A673 (cell line): ENCODE measurements at places on chromosomes 5 and 9. TPM values are rescaled to one million over a fixed set of nuclear protein-coding genes. Genes with fewer than 3 reads are reported as not detected.

- H3K27me3 ChIP-seq, result peaks cover 36% of the 10 kb centered on the region
- H3K27ac ChIP-seq, result no peak overlapping the region
- H3K4me3 ChIP-seq, result no peak overlapping the region
- DNase-seq, result no peak
Observed at GRCh38 chr5:135027266-135027696, 6.7 kb downstream of the PITX1 start.

GRCh38 chr5:157020511-157021222, 38.2 kb downstream of the HAVCR1 start:
- no peak for DNase-seq
- no peak overlapping the region for H3K27ac ChIP-seq
- no peaks in the 10 kb centered on the region for H3K27me3 ChIP-seq
- H3K36me3 ChIP-seq, result no peaks in the 10 kb centered on the region

DNA sequence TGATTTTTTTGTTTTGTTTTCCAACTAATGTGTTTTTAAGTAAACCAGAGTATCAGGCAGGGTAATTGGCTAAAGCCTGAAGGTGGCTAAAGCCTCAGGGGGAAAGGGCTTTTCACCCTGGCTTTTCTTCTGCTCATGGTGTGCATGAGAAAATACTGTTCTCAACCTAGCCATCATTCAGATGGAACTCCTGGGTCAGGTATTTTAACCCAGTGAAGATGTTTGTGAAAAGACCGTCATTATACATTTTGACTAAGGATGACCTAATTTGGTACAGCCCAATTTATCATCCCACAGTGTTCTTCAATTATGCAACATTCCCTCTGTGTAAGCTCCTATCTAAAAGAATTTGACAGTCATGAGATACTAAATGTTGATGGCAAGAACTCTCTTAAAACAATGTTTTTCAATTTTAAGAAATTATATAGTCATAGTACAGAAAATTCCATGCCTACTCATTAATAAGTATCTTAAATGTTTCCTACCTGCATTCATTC, 209.5 kb upstream of the TARS1 start:
- no peaks in the 10 kb centered on the region for H3K36me3 ChIP-seq
- H3K27ac ChIP-seq, result no peak overlapping the region
- DNase-seq, result no peak
- H3K4me1 ChIP-seq, result peaks cover 9% of the 10 kb centered on the region
- no peak overlapping the region for H3K4me3 ChIP-seq
- no peaks in the 10 kb centered on the region for H3K27me3 ChIP-seq

DNA sequence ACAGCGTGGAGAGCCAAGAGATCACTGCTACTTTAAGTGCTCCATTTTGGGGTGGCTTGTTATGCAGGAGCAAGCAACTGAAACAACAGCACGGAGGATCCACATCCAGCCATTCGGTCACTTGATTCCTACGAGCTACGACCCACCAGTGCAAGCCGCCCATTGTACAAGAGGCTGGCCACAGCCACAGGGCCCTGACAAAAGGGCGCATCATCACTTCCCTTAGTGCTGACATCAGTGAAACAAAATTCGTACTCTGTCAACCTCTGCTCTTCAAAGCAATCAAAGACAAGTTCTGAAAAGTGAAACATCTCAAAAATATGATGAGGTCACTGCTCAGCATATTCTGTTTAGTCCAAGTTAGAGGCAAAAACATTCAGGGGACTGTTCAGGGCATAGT, 168.4 kb downstream of the GADD45G start:
- DNase-seq, result no peak
- no peak overlapping the region for H3K4me3 ChIP-seq
- no peaks in the 10 kb centered on the region for H3K4me1 ChIP-seq

GRCh38 chr5:73295447-73295846, 122.5 kb downstream of the TMEM174 start:
- H3K36me3 ChIP-seq, result no peaks in the 10 kb centered on the region
- H3K27ac ChIP-seq, result no peak overlapping the region
- peaks cover 42% of the 10 kb centered on the region for H3K27me3 ChIP-seq

- H3K36me3 ChIP-seq, result no peaks in the 10 kb centered on the region
- no peak overlapping the region for H3K27ac ChIP-seq
- DNase-seq, result peak; percentile 70
Observed at GRCh38 chr5:61018062-61018461, 73.1 kb downstream of the NDUFAF2 start.

The TCOF1 gene
- 109 TPM in 2 replicates for total RNA-seq

DNA sequence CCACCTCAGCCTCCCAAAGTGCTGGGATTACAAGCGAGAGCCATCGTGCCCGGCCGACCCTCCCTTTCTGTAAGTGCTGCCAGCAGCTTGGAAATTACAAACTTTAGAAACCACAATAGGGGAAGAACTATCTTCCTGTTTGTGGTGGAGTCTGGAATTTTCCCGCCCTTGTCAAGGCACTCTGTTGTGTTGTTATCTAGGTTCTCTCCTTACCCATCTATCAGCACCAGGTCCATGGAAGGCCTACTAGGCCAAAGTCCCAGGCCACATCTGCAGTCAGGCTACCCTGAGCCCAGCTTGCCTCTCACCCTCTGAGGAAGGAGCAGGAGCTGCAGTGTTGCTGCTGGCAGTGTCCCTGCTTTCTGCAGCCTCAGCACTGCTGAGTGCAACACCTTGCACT, 214.9 kb downstream of the MCTP1 start:
- H3K4me1 ChIP-seq, result peaks cover 9% of the 10 kb centered on the region
- H3K4me3 ChIP-seq, result no peak overlapping the region

- H3K4me3 ChIP-seq, result no peak overlapping the region
- DNase-seq, result no peak
- H3K4me1 ChIP-seq, result peaks cover 18% of the 10 kb centered on the region
- no peak overlapping the region for H3K27ac ChIP-seq
- no peaks in the 10 kb centered on the region for H3K27me3 ChIP-seq
Observed at GRCh38 chr9:136229096-136230065, 16.2 kb downstream of the QSOX2 start.

GRCh38 chr5:135141303-135142268, 107.6 kb upstream of the PITX1 start:
- no peaks in the 10 kb centered on the region for H3K27me3 ChIP-seq
- no peak overlapping the region for H3K27ac ChIP-seq

GRCh38 chr9:26462213-26462612, 430.4 kb downstream of the CAAP1 start:
- no peak overlapping the region for H3K4me3 ChIP-seq
- H3K27me3 ChIP-seq, result no peaks in the 10 kb centered on the region
- peak; percentile 0 for DNase-seq
- no peaks in the 10 kb centered on the region for H3K4me1 ChIP-seq
- no peaks in the 10 kb centered on the region for H3K36me3 ChIP-seq

DNA sequence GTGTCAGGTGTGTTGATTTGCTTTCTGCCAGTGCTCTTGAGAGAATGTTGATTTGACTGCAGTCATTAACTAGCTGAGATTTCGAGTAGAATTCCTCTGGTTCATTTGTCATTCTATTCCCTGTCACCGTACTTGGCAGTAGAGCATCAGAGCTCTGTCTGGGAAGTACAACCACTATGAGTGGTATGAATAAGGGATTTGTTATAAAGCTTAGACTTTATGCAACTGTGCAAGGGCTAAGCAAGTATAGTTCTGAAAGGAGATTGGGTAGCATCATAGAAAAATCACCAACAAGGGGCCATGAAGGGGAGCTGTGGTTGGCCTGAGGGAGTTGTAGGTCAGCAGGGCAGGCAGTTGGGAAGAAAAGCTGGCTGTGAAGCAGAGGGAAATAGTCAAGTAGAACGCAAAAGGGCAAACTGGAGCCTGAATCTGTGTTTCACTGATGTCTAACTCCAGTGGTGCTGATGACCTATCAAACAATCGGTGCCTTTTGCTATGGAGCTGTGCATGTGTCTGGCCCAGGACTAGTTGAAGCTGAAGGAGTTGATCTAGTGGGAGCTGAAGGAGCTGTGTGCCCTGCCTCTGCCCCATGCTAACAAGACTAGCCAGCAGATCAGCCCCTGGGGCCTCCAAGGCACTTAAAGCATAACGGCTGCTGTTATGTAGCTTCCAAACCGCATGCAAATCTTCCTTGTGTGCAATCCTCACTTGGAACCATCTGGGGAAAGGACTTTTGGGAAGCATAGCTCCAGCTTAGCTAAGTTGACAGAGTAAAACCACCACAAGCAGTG, 110.0 kb downstream of the SLC28A3 start:
- no peaks in the 10 kb centered on the region for H3K27me3 ChIP-seq
- DNase-seq, result no peak
- H3K4me3 ChIP-seq, result no peak overlapping the region

DNA sequence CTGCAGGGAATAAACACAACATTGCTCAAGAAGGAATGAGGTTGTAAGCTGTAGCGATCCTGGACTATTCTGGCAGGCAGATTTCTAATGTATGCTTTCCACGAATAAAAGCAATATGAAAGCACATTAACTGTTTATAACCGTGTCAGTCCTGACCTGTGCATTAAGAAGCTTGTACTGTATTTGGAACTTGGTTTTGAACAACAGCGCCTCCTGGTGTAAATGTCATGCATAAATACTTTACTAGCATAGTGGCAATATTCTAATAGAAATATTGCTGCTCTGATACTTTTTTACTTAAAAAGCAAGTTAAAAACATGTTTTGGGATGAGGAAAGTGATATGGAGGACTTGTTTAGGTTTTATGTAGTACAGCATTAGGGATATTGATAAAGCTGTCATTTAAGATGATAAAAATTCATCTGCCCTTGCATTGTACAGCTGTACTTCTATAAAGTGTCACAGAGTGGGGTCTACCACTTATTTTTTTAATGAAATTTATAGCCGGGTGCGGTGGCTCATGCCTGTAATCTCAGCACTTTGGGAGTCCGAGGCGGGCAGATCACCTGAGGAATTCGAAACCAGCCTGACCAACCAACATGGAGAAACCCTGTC, 70.7 kb upstream of the GNE start:
- no peaks in the 10 kb centered on the region for H3K27me3 ChIP-seq
- no peaks in the 10 kb centered on the region for H3K4me1 ChIP-seq
- peak overlapping the region; percentile 15 for H3K4me3 ChIP-seq

DNA sequence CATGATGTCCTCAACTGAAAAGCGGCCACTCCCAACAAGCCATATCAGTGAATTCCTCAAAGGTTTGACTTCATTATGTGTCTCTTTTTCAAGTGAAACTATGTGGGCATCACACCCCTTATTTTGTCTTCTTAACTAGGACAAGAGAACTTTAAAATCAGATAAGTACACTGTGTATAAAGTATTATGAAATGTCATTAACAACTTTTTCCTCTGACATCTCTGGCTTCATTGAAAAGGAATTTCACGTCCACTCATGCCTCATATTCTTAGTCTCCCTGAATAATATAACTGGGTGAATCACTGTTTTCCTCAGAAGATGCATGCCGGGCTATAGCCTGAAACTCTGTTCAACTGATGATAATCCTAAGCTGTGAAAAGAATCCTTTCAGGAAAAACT, 415.8 kb downstream of the ACTL7B start:
- H3K4me1 ChIP-seq, result no peaks in the 10 kb centered on the region
- no peaks in the 10 kb centered on the region for H3K27me3 ChIP-seq
- DNase-seq, result no peak
- no peak overlapping the region for H3K4me3 ChIP-seq
- H3K36me3 ChIP-seq, result no peaks in the 10 kb centered on the region
- no peak overlapping the region for H3K27ac ChIP-seq
